Cortex of kidney (tissue), 1 donor: ENCODE measurements at places on chromosomes 1 and 21.

DNA sequence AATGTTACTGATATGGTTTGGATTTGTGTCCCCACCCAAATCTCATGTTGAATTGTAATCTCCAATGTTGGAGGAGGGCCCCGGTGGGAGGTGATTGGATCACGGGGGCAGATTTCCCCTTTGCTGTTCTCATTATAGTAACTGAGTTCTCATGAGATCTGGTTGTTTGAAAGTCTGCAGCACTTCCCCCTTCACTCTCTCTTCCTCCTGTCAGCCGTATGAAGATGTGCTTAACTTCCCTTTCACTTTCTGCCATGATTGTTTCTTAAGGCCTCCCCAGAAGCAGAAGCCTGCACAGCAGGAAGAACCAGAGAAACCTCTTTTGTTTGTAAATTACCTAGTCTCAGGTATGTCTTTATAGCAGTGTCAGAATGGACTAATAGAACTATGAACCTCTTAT lies 28.4 kb downstream of the TRIM33 start:
- DNase-seq = no peak

DNA sequence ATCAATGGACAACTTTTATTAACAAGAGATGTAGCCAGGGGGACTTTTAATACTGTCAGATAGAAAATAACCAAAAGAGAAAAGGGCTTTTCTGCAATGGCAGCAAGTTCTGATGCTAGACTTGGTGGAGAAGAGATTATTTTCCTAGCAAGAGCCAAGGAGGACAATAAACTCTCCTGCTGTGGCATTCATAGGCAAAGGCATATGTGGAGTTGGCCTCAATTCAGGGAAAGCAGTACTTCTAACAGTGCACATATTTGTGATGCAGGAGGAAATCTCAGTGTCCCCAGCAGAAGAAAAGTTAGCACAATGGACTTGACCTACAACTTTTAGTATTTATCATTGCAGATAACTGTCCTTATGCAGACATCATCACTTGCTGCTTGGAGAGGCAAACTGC lies 75.1 kb upstream of the GRIK1 start:
- DNase-seq = no peak

- no peak for DNase-seq
Observed at GRCh38 chr21:25608044-25608737, 910 bp upstream of the MRPL39 start.

- no peak for DNase-seq
Observed at GRCh38 chr1:198599749-198600148, 39.1 kb upstream of the PTPRC start.

- DNase-seq = no peak
Observed at GRCh38 chr1:1120096-1120495, 4.2 kb upstream of the C1orf159 start.

DNA sequence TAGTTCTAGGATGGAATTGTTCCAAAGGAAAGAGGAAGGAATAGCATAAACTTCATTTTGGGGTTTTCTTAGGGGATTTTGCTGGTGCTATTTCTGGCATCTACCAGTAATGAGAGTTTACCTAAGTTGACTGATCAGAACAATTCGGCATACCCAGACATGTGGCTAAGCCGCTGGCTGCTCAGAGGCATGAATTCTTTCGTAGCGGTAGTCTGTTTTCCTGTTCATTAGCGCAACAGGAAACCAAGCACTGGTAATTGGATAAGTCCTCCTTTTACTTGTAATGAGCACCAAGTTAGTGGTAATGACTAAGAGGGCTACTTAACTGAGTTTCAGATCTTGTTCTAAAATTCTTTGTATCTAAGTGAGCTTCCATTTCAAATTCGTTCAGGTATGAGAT lies 38.6 kb downstream of the C21orf91 start:
- DNase-seq = no peak

GRCh38 chr1:54028306-54029251 lies 10.6 kb upstream of the LDLRAD1 start:
- no peak for DNase-seq

GRCh38 chr1:167922611-167923074 lies 8.7 kb upstream of the ADCY10 start:
- DNase-seq = no peak

- no peak for DNase-seq
Observed at GRCh38 chr1:183043254-183043653, 20.0 kb downstream of the LAMC1 start.

- DNase-seq = no peak
Observed at GRCh38 chr1:62906428-62906886, 122.5 kb downstream of the ATG4C start.

DNA sequence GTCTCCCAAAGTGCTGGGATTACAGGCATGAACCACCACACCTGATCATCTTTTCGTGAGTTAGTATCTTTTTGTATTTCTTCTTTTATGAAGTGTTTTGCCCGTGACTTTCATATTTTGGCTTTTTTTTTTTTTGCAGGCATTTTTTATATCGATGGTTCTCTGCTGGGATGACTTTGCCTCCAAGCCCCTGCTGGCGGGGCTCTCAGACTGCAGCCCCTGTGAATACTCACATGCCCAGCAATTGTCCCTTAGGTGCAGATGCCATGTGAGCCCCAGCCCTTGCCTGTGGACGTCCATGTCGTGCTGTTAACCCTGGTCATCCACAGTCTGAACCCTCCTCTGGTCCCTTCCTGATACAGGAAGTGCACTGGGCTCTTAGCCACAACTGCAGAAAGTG lies 21.7 kb downstream of the CRYAA start:
- DNase-seq = no peak

DNA sequence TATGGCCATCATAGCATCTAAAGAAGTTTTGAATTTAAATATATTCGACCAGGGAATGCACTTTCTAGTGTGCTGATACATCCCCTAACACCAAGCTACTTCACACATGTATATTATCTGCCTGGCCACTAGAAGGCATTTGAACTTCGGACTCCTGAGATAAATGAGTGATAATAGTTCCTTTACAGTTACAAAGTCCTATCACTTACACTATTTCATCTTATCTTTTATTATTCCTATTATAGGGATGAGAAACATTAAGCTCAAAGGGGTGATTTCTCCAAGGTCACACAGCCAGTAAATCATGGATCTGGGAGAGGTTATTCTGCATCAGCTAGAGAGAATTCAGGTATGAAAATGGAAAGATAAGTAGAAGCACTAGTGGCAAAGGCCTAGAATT lies 40.3 kb downstream of the GPATCH2 start:
- no peak for DNase-seq

DNA sequence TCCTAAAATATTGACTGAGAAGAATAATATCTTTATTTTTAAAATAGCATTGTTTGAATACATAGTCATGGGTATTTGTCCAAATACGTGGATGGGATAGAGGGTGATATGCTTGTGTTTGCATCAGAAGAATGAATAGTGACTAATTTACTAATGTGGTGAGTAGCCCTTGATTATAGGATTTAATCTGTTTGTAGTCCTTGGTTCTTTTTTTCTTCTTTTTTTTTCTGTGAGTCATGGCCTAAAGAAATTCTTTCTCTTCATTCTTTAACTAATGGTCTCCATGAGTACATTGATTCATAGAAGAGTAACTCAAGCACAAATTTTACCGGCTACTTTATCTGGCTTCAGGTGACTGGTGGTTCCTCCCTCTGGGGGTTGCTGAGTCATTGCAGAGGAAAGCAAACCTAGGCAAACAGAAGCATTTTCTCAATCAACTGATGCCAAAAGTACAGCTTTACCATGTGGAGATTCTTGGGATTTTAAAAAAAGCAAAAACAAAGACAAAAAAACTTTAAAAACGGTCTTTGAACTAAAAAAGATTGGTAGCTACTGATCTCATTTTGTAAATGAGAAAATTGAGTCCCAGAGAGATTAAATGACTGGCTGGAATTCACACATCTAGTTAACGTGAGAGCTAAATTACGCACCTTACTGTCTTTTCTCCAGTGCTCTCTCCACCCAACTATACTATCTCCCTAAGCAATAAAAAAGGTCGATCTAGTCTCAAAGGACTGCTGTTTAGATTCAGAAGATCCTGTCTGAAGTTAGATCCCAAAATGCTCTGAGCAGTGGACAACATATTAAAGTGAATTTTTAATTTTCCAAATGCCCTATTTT lies 40.5 kb downstream of the AK5 start:
- no peak for DNase-seq

DNA sequence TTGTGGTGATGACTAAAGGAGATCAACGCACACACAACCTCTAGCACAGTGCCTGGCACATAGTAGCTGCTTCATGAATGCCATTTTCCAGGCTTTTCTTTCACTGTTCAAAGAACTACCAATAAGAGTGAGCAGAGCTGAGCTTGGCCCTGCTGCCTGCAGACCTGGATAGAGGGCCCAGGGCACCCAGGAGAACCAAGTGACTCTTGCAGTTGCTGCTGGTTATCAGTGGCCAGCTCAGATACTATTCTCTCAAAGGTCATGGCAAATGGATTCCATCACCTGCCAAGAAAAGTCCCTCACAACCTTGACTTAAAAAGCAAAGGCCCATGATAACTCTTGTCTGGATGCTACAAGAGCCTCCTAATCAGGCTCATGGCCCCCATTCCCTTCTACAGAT lies 41.7 kb downstream of the PLPP3 start:
- DNase-seq = no peak

DNA sequence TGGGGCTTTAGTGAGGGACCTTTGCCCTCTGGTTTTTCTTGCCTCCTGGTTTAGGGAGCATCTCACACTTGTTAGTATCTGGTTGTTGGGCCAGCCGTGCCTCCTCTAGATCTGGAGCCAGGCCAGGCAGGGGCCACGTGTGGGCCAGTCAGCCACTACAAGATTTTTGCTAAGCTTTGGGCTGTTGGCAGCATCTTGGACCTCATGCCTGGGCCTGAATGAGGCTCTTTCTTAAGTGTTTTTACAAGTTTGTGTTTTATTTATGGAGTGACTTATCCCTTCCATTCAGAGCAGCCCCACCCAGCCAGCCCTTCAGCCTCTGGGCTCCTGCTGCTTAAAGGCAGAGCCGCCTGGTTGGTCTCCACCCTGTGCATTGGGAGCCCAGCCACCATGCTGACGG lies 1.6 kb upstream of the SH3BGRL3 start:
- no peak for DNase-seq

- no peak for DNase-seq
Observed at GRCh38 chr1:27872059-27872801, at the start of gene THEMIS2. Gene THEMIS2, plus strand, starts transcription at chr1:27872544. Its CDS starts 28 bp downstream, at chr1:27872572.

- DNase-seq = no peak
Observed at GRCh38 chr1:52240592-52241210, 98.8 kb downstream of the ZFYVE9 start.

GRCh38 chr21:42159560-42160110 lies 59.3 kb upstream of the ABCG1 start:
- no peak for DNase-seq

- DNase-seq = no peak
Observed at GRCh38 chr1:107477233-107477632, 336.4 kb downstream of the NTNG1 start.

GRCh38 chr1:72075425-72075824 lies 206.9 kb downstream of the NEGR1 start:
- no peak for DNase-seq
